ENCODE measurements at places on chromosomes 3 and 15. TPM values are rescaled to one million over a fixed set of nuclear protein-coding genes. Genes with fewer than 3 reads are reported as not detected.

- DNase-seq, result peak; percentile 51
Observed at GRCh38 chr3:187027531-187028278, 97.4 kb downstream of the ST6GAL1 start.

Gene EXOG
- 31.0 TPM for total RNA-seq

GRCh38 chr15:93519599-93519998, 430.6 kb upstream of the RGMA start:
- DNase-seq, result no peak

Gene ZBBX
- total RNA-seq, result not detected

DNA sequence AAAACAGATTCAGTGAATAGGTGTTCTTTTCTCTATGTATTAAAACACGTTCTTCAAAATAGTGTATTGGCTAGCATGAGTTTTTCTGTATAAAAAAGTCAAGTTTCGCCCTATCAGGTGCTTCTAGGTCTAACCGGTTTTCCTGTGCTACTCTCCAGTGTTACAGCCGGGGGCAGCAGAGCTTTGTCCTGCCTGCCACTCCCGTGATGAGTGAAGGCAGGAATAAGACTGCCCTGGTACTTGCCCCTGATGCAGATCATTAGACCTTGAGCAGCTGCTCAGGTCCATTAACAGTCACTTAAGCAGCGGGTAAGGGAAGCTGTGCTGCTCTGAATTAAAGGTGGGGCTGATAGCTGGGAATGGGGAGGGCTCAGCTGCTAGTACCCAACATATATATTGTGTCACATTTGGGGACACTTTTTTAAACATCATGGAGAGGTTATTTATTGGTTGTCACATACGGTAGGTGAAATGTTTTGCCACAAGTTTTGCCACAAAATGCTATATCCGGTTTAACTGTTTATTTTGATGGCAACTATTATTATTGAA, 1.3 kb upstream of the UNC13C start:
- DNase-seq, result peak; percentile 75

Gene AP3S2
- total RNA-seq, result 90.4 TPM

GRCh38 chr15:83899670-83900069, 245.7 kb downstream of the ADAMTSL3 start:
- DNase-seq, result peak; percentile 22

Gene HESX1
- not detected for total RNA-seq

- no peak for DNase-seq
Observed at GRCh38 chr3:73924048-73924447, 299.3 kb upstream of the PDZRN3 start.

GRCh38 chr15:69810431-69811354, 287.0 kb downstream of the TLE3 start:
- DNase-seq, result peak; percentile 46

- DNase-seq, result no peak
Observed at GRCh38 chr15:39362821-39363561, 217.9 kb upstream of the THBS1 start.

DNA sequence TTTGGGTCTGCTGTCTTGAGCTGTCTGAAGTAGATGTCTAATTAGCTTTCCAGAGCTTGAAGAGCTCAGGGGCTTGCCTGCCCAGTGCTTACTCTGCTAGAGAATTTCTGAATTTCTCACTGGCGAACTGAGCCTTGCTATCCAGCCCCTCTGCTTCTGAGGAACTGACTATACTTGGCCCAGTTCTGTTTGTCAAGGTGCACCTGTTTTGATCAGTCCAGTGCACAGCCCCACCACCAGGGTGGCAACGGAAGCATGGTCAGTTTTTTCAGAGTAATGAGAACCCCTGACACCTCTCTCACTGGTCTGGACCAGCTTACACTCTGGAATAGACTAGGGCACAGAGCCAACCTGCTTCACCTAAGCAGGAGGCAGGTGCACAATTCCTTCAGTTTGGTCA, 25.2 kb downstream of the ITGB5 start:
- DNase-seq, result no peak

- no peak for DNase-seq
Observed at GRCh38 chr15:55372701-55373440, 35.3 kb downstream of the CCPG1 start.

Gene LARP6
- 127 TPM for total RNA-seq

- DNase-seq, result peak; percentile 9
Observed at GRCh38 chr15:100464888-100465287, 63.9 kb downstream of the CERS3 start.

- DNase-seq, result no peak
Observed at GRCh38 chr3:28637742-28638141, 289.1 kb upstream of the AZI2 start.

Gene SCN5A
- not detected for total RNA-seq

All from stomach (tissue), 19 donors.